ENCODE measurements at places on chromosomes 2 and 18. TPM values are rescaled to one million over a fixed set of nuclear protein-coding genes. Genes with fewer than 3 reads are reported as not detected.

- no peak for DNase-seq
Observed at GRCh38 chr18:68679528-68679927, 35.4 kb downstream of the TMX3 start.

Gene MDH1
- 415 TPM for total RNA-seq

- no peak for DNase-seq
Observed at GRCh38 chr2:200618590-200619021, 32.8 kb downstream of the AOX1 start.

- no peak for DNase-seq
Observed at GRCh38 chr18:3079653-3080052, 66.7 kb upstream of the LPIN2 start.

Gene IL1RL2
- total RNA-seq, result not detected

Data from HepG2 (cell line).